ENCODE measurements at places on chromosomes 12 and 14.
A peak's percentile ranks its signal among the peaks of the same experiment; 100 is the strongest.

DNA sequence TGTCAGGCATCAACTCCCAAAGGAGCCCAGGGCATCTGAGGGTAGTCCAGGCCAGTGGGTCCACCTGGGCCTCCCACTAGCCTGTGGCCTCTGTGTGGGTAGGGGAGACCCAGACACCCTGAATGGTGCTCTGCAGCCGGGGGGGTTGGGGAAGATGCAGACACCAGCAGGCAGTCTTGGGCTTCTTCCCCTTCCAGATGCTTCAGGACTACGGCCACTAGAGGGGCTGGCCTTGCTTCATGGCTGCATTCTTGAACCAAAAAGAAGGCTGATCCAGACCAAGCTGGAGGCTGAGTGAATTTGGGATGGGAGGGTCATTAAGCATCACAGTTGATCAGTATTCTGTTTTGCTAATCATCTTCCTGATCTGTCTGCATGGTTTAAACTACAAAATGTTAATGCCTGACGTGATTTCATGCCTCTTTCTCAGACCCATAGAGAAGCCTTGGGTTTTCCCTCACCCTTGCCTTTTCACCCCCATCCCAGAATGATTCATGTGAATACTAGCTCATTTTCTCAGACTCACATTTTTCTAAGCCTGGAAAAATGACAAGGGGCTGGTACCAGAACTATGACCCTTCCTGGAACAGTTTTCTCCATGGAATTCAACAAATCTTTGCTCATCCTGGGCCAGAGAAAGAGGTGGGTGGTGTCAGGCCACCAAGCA lies 134.2 kb downstream of the NTF3 start:
- DNase-seq: no peak

DNA sequence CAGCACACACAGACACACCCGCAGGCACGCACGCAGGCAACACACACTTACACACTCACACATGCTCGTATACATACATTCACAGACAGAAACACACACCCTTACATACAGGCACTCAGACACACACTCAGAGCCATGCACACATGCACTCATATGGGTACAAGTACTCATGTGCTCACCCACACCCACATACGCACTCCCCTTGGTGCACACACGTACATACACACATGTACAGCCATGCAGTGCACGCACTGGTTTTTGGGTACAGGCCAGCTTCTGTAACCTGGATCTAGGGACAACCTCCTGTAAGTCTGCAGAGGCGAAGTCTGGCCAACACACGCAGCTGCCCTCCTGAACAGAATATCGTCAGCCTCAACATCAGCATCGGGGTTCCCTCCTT lies 221.3 kb upstream of the RTL1 start:
- DNase-seq: no peak

DNA sequence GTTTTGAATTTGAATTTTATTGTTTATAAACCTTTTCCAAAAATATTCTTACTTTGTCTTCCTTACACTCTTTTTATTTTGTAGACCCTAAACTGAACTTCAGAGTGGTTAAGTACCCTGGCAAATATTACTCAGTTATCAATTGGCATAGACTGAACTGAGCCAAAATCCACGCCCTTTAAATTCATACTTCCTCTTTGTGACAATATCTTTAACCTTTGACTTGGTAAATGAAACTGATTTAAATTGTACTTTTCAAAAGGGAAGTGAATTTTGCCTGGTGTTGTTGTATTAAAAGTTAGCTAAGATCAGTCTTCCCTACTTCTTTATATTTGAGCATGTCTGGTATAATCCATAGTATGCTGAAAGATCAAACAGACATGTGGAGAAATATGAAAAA lies 184.3 kb upstream of the USP15 start:
- DNase-seq: no peak

DNA sequence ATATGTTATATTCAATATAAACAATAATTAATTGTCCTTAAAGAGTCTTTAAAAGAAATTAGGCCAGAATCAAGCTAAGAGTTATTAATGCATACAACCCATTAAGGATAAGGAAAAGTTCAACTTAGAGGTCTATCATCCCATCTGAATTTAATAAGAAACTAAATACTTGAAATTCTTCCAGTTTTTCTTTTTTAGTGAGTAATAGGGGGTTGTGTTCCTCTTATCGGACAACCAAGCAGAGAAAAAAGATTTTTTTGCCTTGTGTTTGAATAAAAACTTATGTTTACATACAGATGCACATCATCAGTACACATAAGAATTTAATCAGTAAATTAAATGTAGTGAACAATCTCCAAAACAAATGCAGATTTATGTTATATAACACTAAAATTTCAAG lies 32.5 kb downstream of the PAWR start:
- DNase-seq: no peak

DNA sequence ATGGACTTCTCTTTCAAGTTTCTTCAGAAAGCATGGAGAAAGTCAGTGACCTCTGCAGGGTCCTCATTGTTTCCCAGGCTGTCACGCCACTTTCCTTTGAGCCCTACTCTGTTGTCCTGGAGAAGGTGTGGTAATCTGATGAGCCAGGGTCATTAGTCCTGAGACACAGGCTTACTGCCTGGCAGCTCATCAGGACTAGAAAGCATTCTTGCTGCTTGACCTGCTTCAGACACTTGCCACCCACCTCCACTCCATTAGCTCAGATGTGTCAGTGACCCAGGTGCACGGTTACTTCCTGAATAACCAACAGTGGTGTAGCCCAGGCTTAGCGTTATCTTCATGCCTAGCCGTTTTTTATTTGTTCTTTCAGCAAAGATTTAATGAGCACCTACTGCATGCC lies 93.9 kb downstream of the FGD4 start:
- no peak for DNase-seq

DNA sequence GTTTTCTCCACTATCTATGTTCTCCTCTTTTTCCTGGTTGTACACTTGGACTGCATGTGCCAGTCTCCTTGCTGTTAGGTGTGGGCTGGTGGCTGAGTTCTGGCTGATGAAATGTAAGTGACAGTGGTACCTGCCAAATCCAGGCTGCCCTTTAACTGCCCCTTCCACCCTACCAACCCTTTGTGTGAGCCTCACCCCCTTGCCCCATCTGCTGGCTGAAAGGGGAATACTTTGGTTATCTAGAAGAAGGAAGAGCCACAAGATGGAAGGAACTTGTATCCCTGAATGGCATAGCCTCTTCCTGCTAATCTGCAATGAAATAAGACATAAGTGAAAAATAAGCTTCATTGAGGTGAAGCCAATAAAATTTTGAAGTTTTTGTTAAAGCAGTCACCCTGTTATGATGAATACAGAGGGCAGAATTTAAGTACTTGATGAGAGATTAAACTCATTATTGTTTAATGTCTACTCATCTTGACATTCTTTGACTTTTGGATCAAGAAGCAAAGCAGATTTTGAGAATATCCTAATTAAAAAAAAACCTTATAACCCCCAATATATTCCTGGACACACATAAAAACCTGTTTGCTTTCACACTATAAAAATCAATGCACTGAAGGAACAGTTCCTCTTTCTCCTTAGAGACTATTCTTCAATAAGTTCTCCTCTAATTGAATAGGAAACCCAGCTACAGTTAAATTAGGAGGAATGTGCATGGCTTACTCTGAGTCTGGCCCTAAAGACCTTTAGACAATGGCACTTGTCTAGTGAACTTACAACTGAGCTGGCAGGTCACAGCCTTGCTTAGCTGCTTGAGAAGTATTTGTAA lies 262.6 kb upstream of the BTG1 start:
- DNase-seq: no peak

GRCh38 chr14:69013943-69014782 lies 35.1 kb upstream of the ACTN1 start:
- DNase-seq: peak; percentile 91

GRCh38 chr14:62081012-62081612 lies 318.9 kb downstream of the SNAPC1 start:
- DNase-seq: no peak

- DNase-seq: no peak
Measured at GRCh38 chr12:3186546-3187215, 109.5 kb downstream of the TSPAN9 start.

DNA sequence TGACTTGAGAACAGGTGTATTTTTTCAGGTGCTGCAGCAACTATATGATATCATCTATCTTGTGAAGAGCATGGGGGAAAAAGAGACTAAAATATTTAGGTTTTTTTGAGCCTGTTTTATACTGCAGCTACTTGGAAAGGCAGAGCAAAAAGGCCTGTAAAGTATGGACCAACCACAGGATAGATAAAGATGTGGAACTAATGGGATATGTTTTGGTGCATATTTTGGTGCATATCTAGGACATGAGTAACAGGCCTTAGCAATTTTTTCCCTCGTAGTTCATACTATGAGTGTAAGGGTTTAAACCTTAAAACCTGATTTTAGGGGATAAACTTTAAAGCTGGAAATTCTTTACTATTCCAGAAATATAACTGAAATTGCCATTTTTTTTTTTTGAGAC lies 6.0 kb upstream of the GTSF1 start:
- no peak for DNase-seq

DNA sequence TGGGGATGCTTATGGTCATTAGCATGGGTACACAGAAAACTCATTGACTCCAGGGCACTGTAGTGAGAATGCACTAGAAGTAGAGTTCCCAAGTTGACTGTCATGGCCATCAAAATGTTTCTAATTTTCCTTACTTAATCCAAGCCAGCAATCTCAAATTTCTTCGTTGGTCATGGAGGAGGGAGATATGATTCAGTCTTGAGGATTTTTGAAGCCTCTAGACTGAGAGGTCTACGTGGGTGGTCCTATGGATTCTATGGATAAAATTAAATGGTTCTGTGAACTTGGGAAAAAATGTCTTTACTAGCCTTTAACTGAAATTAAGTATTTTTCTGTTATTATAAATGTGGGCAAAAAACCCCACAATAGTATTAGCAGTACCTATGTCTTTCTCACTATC lies 508.5 kb downstream of the FUT8 start:
- DNase-seq: no peak

GRCh38 chr14:28777471-28778137 lies 11.0 kb downstream of the FOXG1 start:
- DNase-seq: no peak

DNA sequence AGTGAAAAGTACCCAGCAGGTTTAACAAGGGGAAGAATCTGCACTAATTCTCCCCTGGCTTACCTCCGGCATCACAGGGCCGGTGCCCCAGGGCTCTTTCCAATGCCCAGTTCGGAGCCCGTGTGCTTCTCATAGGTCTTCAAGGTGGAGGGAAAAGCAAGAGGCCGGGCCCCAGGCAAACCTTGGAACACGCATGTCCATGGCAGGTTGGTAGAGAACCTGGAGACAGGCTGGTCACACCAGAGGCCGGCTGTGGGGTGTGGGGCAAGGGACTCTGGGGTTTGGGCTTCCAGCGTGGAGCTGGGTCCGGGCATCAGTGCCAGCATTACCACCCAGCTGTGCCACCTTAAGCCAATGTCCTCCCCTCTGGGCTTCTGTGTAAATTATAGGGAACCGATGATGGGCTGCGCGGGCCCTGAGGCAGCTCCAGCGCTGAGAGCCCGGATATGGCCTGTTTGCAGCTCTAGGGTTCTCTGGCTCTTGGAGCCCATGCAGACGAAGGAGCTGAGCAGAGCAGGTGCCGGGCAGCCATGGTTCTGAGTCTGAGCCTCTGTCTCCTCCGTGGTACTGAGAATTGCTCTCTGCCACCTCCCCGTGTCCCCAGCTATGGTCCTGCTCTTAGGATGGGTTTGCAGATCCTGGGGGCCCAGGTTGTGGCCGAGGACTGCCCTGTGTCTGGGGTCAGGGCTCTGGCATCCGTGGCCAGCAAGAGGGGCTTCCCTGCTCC lies 197.0 kb upstream of the C14orf180 start:
- no peak for DNase-seq

- DNase-seq: peak; percentile 91
Measured at GRCh38 chr14:74712499-74713394, at the start of the genes AREL1 and FCF1. Gene AREL1, minus strand, starts transcription at chr14:74713080. Its CDS starts 27,465 bp downstream, at chr14:74685615. Gene FCF1, plus strand, starts transcription at chr14:74713144. Its CDS starts 54 bp downstream, at chr14:74713198.

DNA sequence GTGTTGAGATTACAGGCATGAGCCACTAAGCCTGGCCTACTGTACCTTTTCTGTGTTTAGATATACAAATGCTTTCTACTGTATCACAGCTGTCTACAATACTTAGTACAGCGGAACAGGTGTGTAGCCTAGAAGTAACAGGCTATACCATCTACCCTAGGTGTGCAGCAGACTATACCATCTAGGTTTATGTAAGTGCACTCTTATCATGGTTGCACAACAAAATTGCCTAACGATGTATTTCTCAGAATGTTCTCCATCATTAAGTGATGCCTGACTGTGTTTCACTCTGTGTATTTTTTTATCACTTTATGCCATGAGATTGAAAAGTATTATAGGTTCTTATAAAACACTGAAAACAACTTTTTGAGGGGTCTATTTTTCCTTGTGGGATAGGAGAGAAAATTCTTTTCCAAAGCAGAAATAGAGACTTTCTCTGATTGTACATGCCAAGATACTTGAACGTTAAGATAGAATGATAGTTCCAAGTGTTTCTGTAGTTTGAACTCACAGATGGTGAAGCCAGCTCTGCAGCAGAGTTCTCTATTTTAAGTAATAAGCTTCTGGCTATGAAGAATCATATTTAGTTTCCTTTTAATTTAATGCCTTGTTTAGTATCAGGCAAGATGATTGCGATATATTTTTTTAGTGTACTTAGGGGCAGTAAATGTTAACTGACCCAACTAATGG lies 17.0 kb downstream of the TMPRSS12 start:
- no peak for DNase-seq

GRCh38 chr12:65184176-65184857 lies 14.9 kb downstream of the LEMD3 start:
- no peak for DNase-seq

DNA sequence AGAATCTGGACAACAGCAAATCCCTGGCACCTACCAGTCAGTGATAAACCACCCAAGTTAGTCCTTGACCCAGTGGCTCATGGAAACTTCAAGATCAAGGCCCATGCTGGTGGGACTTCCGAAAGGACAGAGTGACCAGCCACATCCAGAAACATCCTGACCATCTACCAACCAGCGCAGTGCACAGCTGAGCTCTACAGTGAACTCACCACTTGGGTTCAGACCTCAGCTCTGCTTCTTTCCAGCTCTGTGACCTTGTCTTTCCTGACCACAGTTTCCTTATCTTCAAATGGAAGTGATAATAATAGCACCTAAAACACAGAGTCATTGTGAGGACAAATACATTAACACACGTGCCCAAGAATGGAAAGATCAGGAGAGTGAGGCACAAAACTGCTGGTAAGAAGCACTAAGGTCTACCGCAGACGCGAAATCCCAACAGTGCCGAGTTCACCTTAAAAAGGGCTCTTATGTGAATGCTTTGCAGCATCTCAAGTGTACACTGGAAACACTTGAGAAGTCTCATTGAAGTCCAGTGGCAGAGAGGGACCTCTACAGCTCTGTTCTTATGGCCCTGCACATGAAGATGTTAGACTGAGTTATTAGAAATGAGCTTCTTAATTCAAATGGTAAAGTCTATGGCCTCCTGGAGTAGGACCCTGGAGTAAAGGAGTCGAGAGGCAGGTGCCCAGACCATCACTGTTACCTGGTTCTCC lies 128.8 kb downstream of the CCDC60 start:
- DNase-seq: no peak

- peak; percentile 31 for DNase-seq
Measured at GRCh38 chr12:115135800-115136211, 451.8 kb upstream of the TBX3 start.

GRCh38 chr12:91636721-91637120 lies 454.1 kb upstream of the DCN start:
- DNase-seq: no peak

- DNase-seq: no peak
Measured at GRCh38 chr14:36747411-36748184, 85.9 kb downstream of the PAX9 start.
